CD4-positive, alpha-beta T cell (primary cell): ENCODE measurements at places on chromosomes 3 and 15.

DNA sequence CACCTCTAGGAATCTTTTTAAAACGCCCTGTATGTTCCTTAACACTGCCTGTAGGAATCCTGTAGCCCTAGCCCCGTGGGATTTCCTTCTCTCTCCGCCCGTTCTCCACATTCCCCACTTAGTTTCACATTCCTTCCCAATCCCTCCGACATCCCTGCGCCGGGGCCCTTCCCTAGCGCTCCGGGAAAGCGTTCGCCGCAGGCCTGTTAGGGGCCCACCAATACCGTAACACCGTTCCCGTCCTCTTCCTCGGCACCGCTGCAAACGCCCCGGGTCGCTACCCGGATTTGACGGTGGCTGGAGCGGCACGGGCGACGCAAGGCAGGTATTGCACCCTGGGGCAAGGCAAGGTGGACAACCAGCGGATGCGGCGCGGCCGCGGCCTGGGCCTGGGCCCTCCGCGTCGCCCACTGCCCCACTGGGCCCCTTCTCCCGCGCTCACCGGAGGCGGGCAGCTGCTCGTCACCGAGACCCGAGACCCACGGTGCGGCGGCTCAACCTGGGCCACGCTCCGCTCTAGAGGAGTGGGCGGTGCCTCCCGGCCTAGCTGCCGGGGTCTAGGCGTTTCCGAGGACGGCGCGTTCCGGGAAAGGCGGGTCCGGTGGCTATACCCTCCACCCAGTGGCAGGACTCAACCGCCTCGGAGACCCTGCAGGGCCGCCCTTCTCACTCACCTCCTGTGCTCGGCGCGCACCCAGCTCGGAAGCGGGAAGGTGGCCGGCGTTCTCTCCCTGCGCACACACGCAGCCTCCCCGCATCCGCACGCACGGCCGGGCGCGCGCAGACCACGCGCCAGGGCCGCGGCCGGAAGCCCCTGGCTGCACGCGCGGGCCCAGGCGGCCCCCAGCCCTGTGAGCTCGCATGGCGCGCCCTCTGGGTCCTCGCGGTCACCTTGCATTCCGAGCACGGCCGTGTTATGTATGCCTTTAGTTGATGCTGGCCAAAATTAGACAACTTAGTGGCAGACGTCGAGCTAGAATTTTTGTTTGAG lies at the start of gene B3GALNT1:
Gene B3GALNT1, minus strand, starts transcription at position 789 of the 991 bp plus-strand sequence. CDS start 18,595 bp downstream, outside the sequence.
- DNase-seq: no peak

- DNase-seq: no peak
Measured at GRCh38 chr3:194844046-194844445, 158.4 kb downstream of the FAM43A start.

DNA sequence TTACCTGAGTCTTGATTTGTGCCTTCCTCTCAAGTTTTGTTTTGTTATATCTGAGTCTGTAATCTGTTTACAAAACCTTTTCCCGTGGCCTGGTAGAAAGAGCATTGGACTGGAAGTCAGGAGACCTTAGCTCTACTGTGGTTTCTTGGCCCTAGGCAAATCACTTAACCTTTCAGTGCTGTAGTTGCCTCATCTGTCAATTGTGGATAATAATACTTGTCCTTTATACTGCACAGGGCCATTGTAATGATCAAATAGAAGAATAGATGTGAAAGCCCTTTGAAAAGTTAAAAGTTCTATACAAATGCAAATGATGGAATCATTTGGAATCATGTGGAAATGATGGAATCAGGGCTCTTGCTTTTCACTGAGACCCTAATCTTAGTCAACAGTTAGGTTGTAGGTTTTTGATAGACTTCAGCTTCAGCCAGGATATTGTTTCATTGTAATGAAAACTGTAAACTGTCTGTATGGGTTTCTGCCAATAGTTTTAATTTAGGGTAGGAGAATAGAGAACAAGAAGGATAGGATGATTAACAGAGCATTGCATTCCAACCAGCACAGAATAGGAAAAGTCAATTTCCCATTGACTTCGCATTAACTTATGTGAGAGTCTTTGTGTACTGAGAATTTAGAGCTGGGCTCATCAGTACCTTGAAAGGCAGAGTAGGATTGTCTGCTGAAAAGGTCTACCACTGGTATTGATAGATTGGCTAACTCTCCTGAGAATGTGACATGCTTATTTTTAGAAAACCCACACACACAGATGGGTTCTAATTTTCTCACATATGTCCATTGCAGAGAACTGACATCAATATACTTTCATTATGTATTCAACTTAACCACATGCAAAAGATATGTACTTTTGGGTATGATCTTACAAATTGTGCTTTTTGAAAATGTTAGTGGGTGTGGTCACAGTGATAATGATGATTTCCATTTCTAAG lies 21.8 kb downstream of the MAP2K5 start:
- DNase-seq: no peak

DNA sequence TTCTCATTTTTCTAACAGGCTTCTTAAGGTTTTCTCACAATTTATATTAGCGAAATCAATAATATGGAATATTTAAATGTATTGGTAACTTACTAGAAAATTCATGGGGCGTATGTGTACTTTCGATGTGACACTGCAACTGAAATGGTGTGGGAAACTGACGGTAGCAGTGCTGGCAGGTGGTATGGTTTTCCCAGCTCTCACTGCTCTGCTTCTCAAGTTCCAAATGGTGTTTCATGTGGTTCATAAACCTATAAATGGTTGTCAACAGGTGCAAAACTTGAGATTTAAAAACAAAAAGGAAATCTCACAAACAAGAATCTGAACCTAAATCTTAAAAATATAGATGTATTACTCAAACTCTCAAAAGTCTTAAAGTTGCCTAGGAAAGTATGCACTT lies 54.7 kb downstream of the ZNF280D start:
- no peak for DNase-seq

GRCh38 chr15:66704019-66704802 lies 2.2 kb downstream of the SMAD6 start:
- no peak for DNase-seq

DNA sequence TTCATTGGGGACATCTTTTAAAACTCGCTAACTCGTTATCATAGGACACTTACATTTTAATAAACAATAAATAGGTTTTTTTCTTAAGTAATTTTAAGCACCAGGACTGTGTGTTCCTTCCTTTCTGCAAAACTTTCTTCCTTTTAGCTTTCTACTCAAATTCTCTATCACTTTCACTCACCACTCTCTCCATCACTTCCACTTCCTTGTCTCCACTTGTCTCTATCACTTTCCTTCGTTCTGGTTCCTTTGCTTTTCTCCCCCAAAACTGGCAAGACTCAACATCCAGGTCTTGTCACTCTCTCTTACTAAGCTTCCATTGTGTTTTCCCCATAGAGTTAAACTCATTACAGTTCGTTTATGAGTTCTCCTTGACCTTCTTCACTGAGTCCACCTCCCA lies 99.0 kb downstream of the ZPLD1 start:
- no peak for DNase-seq

DNA sequence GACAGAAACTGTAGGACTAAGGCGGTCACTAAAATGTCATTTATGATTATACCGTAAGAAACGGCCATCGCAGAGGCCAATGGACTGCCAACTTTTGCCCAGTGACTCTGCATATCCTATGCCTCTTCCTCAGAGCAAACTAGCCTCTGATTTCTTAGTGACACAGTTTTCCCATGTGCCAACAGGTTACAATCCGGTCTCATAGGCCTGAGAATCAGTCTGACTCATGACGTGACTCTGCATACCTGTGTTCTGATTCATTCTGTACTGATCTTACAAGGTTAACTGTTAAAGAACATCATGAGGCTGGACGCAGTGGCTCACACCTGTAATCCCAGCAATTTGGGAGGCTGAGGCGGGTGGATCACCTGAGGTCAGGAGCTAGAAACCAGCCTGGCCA lies 17.8 kb downstream of the RUBCN start:
- DNase-seq: no peak

DNA sequence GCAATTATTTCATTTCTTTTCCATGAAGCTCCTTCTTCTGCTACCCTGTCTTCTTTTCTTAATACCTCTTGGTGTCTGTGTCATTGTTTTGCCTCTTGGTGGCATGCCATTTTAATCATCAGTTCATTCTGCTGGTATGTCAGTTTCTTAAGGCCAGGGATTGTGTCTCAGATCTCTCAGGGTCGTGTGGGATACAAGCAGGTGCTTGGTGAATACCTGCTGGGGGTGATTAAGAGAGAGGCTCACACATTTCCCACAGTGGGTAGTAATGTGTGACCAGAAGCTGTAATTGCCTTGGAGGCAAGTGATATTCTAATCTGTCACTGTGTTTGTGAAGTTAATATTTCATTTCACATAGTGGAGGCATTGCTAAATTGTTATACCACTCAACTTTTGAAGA lies 361.4 kb upstream of the TRIM42 start:
- DNase-seq: no peak

DNA sequence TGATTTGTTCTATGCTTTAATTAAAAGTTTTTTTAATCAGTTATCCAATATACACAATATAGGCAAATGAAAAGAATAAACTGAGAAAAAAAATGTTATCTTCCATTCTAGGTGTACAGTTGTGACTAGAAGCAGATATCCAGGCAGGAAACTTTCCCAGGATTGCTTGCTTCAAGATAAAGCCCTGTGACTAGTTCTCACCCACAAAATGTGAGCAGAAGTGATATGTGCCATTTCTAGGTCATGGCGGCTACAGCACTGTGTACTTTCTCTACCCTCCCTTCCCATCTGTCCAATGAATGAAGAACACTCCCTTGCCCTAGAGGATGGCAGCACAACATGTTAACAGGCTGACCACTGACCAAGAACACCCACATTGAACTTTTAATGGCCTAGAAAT lies 110.5 kb upstream of the STT3B start:
- DNase-seq: no peak

DNA sequence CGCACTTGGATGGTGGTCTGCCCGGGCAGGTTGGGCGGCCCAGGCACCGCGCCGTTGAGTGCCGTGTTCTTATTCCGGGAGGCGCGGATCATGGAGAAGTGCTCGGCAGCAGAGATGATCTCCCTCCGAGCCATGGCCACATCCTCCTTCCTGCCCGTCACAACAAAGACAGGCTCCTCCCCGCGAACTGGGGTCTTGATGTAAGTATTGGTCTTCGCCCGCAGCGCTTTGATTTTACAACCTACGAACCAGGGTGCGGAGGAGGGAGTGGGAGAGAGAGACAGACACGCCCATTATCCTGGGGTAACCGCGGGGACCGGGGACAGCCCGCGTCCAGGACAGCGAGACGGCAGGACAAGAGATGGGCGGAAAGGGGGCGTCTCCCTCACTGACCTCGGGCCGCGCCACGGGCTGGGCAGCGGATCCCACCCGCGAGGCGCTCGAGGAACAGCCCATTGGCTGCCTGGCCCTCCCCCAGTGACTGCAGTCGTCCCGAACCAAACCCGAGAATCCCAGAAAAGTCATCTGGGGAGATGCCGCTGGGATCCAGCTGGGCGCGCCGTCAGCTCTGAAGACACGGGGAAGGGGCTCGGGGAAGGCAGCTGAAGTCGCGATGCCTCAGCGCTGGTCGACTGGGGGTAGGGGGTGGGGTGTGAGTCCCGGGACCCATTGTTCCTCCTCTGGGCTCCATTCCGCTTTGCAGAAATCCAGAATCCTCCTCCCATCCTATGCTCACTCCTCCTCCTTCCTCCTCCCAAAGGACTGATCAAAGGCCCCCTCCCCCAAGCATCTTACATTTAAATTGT lies 1.2 kb downstream of the MEX3B start:
- DNase-seq: no peak

DNA sequence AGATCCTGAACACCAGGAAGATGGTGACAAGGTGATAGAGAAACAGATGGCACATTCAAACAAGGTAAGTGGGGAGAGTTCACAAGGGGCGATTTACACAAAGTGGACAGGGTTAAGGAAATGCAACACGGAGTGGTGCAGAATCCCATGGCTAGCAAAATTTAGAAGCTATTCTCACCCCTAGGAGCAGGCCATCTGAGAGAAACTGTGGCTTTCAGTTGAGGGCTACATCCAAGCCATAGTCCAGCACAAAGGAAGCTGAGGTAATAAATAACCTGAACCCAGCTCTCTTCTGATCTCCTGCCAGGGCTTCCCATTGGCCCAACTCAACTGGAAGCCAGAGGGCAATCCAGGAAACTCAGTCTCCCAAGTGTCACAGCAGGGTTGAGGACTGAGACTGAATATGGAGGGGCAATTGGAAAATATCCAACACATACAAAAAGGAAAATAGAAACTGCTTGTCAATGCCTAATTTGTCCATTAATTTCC lies 1.2 kb upstream of the ZNF445 start:
- no peak for DNase-seq

GRCh38 chr15:83099290-83099689 lies 8.2 kb upstream of the TM6SF1 start:
- no peak for DNase-seq

GRCh38 chr3:194760494-194761137 lies 74.9 kb downstream of the FAM43A start:
- DNase-seq: no peak

- DNase-seq: no peak
Measured at GRCh38 chr15:96358821-96359615, 28.5 kb downstream of the NR2F2 start.

DNA sequence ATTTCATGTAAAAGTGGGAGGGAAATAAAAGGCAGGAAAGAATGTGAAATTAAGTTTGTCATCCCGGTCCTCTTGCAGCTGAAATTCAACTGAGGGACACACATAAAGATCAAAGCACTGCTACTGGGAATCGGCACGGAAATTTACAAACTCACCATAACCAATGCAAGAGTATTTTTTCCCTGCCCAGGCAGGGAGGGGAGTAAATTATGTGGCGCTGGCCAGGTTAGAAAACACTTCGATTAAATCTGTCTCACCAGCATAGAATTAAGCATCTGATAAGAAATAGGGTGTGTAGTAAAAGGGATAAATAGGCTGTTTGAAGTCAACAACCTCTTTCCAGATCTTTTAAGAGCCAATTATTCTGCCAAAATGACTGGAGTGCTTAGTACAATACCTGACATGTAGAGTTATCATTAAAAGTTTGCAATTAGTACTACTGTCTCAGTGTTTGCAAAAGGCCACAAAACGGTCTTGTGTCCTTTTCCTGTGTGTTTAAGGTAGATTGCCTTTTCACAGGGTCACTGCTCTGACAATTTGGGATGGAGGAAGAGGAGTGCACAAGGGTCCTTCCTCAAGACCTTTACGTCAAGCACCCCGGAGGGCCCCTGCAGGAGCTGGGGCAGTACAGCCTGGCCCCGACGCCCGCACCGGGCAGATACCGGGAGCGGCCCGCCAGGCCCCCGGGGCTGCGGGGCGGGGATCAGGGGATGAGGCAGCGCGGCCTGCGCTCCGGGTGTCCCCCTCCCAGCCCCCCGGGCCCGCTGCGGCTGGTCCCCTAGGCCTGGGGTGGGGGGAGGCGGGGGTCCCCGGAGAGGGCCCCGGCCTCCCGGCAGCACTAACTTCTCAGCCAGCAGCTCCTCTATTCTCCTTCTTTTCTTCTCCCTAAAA lies 651 bp downstream of the UBA3 start:
- no peak for DNase-seq

GRCh38 chr15:33136353-33136752 lies 58.2 kb downstream of the FMN1 start:
- DNase-seq: no peak

GRCh38 chr3:112512320-112512719 lies 13.0 kb upstream of the BTLA start:
- DNase-seq: no peak
